Stomach (tissue), 19 donors: ENCODE measurements at places on chromosomes 12 and 14. TPM values are rescaled to one million over a fixed set of nuclear protein-coding genes. Genes with fewer than 3 reads are reported as not detected.

- no peak for DNase-seq
These were observed 8.4 kb downstream of the AMDHD1 start for GRCh38 chr12:95951515-95951914.

GRCh38 chr14:87149583-87150354 lies 843.2 kb downstream of the GALC start:
- no peak for DNase-seq

DNA sequence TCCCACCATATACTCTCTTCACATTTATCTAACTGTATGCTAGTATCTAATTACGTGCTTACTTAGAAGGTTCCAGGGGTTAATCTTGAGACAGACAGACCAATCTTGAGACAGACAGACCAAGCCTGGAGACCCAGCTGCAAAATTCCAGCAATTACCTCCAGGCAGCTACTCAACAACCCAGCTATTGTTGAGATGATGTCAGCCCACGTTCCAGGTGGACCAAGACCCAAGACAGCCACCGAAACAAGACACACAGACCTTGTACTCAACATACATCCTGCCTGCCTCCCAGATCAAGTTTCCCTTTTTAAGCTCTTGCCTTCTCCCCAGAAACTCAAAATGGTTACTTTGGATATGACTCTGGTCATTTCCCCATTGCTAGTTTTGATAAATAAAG lies 64.9 kb upstream of the VASH1 start:
- DNase-seq: no peak

SYNDIG1L gene
- not detected for total RNA-seq

- DNase-seq: no peak
These were observed 114.0 kb downstream of the KLHL28 start for GRCh38 chr14:44847526-44848309.

RD3L gene
- total RNA-seq: not detected

DNA sequence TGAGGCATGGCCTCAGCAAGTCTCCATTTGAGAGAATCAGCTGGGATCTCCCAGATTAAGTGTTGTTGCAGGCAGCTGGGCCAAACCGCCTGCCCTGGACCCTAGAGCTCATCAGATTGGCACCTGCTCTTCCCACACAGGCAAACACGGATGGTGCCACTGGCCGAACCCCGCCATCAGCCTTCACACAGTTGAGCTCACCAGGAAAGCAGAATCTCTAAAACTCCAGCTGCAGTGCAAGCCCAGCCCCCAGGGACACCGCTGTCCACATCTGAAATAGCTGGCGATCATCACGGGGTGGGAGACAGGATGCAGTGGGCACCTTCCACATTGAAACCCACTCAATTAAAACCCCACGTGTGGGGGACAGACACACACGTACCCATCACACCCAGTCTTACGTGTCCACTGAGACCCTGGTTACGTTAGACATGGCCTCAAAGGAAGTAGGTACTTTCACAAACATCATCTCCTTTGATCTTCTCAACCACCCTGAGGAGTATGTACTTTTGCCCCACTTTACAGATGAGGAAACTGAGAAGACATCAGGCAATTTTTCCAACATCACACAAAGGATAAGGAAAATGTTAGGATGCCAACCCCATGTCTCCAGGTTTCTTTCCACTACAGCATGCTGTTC lies 88.8 kb downstream of the SINHCAF start:
- no peak for DNase-seq

- DNase-seq: no peak
These were observed 162.5 kb downstream of the PPM1H start for GRCh38 chr12:62772416-62772955.

DNA sequence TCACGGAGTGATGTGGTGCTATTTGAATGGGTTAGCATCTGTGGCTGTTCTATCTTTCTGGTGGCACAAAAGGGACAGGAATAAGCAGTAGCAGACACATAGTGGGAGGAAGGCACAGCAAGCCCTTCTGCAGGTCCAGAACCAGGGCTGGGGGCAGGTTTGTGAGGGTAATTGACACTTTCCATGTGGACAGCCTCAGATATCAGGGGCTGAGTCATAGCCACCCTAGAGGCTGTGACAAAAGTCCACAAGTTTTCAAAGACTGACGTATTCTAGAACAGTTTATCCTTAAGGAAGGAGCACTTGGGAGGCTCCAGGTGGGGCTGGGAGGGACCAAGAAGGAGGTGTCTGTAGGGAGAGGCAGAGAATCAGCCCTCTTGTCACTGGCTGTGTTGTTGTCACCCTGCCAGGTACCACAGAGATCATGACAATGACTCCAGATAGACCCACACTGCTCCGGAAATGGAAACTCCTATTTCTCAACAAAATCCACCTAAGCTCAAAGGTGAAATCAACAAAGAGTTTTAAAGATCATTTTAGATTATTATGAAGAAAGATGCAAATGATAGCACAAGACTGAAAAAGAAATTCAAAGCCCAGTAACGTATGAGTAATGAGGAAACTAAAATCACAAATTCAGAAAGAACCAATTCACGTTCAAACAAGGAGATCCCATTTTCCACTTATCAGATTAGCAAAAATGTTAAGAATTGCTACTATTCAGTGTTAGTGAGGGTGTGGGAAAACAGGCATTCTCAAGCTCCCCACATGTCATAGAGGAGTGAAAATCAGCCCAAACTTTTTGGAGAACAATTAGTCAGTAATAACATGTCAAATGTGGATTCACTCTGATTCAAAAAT lies 48.3 kb downstream of the NFKBIA start:
- peak; percentile 81 for DNase-seq

- DNase-seq: no peak
These were observed 500.0 kb downstream of the NOVA1 start for GRCh38 chr14:26097852-26098251.

SLC24A4 gene
- total RNA-seq: 0.92 TPM

GRCh38 chr14:26206640-26207039 lies 391.2 kb downstream of the NOVA1 start:
- DNase-seq: no peak

EML1 gene
- total RNA-seq: 62.5 TPM

DNA sequence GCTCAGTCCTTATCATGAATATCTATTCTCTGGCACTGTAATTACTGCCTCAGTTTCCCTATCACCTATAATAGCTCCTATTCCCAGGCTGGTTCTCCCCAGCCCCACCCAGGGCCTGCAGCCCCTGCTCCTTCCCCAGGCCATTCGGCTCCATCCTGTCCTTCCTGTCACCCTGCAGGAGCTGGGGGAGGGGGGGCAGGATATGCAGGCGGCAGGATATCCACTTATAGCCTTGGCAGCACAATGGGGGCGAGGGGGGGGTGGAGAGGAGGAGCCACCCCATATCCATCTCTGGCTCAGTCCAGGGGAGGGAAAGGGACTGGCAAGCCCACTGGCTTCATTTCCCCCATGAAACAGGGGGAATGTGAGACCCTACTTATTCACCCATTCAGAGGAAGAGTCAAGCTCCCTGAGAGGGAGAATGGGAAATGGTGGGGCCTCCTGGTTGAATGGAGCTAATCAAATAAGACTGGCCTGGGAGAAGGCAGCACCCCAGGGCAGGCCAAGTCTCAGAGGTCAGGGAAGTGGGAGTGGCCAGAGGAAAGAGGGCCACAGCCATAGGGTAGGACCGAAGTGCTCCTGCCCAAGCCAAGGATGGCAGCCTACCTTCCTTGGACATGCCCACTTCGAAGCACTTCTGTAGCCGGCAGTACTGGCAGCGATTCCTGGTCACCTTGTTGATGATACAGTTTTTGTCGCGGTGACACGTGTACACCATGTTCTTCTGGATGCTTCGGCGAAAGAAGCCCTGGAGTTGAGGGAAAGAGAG lies 7.8 kb upstream of the ITGB7 start:
- DNase-seq: no peak

KRT77 gene
- not detected for total RNA-seq

DNA sequence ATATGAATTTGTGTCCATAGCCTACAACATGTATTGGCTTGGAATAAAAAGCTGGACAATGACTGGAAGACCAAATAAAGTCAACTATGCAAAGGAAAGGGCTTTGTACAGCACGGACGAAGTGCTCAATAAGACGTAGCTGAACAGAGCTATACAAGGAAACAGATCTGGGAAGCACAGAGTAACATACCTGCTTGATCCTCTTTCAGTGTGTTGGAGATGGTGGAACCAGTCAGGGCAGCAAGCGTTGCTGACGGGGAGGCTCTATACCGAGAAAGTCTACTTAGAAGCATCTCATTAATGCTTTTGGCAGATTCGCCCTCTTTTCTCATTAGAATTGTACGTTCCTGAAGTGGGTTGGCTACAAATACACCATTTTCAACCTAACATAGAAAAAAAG lies 99.3 kb downstream of the HECTD4 start:
- DNase-seq: no peak

TROAP gene
- 1.4 TPM for total RNA-seq

DNA sequence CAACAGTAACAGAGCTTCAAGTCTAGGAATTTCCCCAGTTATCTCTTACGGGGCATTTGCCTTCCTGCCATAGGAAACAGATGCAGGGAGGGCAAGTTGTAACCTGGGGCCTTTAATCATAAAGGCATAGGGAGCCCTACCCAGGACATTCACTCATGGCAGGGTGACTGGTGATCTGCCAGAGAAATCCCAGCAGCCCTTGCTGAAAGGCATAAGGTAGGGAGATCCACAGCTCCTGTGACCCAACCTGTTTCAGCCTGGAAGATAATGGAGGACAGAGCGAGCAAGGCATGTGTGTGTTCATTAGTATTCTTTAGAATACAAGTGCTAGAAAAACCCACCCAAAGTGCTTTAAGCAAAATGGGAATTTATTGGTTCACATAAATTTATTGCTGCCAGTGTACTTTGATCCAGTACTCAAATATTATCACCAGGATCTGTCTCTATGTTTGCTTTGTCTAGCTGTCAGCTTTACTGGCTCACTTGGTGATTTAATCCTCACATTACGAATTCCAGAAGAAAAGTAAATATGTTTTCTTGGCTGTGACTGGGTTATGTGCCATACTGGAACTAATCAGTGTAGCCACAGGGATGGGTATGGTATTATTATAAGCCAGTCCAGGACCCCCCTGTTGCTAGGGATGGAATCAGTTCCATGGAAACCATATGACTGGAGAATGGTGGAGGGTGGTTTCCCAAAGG lies 21.1 kb upstream of the AKAP6 start:
- DNase-seq: peak; percentile 26

GRCh38 chr12:59382282-59383078 lies 213.3 kb upstream of the SLC16A7 start:
- DNase-seq: no peak

GRCh38 chr12:7139200-7139599 lies 9.0 kb downstream of the CLSTN3 start:
- DNase-seq: no peak

DNA sequence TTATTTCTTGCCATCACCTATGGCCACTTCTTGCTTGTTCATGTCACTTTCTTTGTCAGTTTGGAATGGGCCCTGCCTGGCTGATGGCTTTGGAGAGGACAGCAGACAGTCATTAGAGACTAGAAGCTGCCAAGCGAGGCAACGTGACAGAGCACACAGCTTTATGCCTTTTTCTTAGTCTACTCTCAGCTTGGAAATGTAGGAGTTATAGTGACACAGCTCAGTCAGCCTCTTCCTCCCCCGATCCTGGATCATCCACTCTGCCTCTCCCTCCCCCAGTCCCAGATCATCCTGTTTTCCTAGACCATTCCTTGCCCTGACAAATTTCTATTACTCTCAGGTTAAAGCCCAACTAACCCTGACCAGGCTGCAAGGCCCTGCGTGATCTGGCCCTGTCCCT lies 26.6 kb downstream of the ETV6 start:
- DNase-seq: no peak

DNA sequence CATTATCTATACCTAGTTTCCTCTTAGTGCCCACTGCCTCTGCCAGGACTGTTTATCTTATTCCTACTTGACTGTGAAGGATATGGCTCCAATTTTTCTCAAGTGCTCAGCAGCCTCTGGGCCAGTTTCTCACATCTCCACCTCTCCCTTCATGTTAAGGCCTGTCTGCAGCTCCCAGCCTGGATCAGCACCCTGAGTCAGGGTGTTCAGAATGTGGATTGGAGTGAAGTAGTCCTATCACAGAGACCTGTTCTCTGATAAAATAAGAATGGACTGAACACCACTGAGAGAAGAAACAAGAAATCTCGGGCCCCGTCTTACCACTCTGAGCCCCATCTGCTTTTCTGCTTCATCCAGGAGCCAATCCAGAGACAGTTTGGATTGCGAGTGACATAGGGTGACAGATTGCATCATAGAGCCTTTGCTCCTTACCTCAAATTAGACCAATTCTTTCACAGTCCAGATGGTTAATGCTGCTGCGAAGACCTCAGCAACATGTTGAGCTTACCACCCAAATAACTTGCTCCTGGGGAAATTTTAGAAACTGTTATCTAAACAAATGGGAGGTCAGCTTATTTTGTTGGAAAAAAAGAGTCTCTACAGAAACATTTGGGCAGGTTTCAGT lies 473.1 kb downstream of the PDZRN4 start:
- no peak for DNase-seq

DNA sequence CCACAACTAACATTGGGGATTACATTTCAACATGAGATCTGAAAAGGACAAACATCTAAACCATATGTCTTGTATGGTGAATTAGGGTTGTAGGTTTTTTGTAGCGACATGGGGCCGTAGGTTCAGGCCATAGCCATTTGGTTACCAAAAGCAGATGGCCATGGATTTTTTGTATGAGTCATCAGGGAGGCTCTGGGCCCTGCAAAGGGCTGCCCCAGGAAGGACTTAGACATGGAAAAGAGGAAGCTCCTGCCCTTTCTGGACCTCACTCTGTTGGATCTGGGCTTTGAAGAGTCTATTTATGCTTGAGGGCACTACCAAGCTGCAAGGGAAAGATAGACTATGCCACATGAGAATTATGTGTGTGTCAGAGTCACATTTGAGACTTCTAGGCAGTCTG lies 89.3 kb upstream of the DHRS4 start:
- DNase-seq: no peak

PRKD1 gene
- 26.6 TPM for total RNA-seq

DNA sequence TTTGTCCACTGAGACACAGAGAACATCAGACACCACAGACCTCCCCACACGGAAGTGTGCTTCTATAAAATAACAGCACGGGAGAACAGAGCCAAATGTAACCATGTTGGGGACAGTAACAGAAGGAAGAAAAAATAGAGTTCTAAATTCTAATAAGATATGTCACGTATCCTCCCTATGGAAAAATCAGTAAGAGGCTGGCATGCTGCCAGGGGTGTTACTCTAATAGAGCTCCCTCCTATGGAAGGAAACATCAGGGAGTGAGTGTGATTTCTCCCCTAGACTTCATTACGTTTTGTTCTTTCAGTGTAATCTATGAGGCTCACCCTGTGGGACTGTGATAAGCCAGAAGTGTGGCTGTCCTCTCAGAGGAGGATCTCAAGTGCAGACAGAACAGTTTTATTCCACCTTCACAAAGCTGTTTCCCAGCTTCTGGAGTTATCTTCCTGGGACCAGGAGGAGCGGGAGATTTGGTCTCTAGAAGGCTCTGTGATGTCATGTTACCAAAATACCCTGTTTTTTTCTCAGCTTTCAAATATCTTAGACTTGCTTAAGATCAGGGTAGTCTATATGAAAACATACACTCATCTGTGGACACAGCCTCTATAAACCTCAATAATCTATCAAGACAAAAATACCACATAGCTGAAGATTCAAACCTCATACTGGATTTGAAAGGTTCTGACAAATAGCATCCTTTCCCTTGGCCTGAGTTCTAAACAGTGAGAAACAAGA lies 69.3 kb downstream of the ZFC3H1 start:
- peak; percentile 33 for DNase-seq

GRCh38 chr14:83118029-83118428 lies 1584.4 kb upstream of the SEL1L start:
- no peak for DNase-seq

GLI1 gene
- total RNA-seq: 4.0 TPM
